ENCODE measurements at places on chromosomes 4 and X.

DNA sequence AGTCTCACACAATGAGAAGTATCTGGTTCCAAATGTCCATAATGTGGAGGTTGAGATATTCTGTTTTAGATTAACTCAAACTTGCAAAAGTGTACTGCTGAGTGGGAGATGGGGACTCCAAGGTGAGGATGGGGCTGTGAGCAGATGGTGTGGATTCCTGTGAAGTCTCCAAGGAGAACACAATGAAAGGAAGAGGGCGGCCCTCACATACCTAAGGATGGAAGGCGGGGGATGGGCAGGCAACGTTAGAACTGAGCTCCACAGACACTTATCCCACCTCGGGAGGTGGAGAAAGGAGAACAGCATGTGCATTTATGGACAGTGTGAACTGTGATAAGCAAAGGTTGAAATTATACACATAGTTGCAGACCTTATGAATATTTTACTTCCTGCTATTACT lies 9.9 kb upstream of the SPATA4 start:
- DNase-seq = no peak

DNA sequence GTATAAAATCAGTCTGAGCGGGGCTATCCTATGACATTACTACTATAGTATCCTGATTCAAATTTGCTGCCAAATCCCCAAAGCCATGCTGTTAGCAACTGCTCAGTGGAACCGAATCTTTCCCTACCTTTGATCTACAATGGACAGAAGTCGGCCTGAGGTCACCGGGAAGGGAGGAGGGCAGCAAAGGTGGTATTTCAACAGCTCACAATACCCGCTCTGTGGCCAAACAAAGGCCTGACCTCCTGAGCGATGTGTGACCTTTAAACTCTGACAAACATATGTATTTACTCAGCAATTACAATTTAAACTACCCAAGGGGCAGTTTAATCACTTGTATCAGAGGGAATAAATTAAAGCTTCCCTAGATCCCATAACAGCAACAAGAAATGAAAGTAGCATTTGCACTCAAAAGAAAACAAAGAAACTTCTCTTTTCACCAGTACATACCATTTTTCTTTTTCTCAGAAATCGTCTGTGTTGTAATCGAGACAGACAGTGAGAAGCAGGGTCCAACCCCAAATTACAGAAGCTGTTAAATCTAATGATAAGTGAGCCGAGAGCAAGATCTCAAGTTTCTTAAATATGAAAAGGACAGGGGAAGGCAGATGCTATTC lies 11.6 kb upstream of the TMEM128 start:
- DNase-seq = no peak

DNA sequence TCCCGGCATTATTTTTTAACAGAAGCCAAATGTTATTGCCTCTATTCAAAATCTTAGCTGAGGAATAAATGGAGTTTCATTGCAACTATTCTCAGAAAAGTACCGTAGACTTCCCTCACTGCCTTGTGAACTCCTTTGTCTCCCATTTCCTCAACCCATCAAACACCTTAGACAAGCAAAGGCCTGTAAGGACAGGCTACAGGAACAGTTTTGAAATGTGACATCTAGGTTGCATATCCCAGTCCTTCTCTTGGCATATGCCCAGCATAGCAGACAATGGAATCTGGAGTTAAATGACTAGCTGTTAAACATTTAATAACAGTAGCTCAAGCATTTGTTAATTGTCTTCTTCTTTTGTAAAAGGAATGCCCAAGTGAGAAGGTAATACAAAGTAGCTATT lies 1371.7 kb downstream of the STIM2 start:
- DNase-seq = no peak

- no peak for DNase-seq
Observed at GRCh38 chr4:3073158-3074077, 920 bp downstream of the HTT-AS start.

DNA sequence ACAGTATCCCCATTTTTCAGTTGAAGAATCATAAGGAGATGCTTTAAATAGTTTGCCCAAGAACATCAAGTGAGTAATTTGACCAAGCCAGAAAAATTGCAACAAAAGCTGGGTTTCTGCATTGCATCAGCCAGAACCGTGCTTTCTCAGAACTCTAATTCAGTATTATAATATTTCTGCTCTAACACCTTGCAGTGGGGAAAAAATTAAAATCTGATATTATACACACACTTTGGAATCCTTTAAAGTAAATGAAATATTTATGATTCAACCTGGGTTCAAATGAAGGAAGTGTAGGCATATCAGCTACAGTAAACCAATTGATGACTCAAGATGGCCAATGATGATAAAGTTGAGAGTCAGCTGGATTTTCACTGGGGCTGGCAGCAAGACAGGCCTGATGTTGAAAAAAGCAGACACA lies 387.6 kb upstream of the ZFP42 start:
- DNase-seq = no peak

DNA sequence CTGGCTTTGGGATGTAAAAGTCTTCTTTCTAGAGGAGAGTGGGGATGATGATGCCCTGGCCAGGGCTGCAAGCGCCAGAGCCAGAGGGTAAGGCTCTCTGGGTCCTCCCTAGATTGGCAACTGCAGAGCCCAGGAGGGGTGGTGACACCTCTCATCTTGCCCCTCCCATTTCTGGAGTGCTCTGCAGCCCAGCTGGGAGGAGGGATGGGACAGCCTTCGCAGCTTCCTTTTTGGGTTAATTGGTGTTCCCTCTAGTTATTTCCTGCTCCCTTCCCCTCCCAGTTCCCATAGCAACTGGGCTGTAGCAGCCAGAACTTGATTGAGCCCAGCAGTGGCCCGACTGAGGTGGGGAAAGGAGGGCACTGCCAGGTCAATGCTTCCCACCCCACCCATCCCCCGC lies 19.2 kb downstream of the NALF2 start:
- DNase-seq = no peak

- no peak for DNase-seq
Observed at GRCh38 chr4:113288696-113289095, 239.2 kb downstream of the ANK2 start.

- DNase-seq = no peak
Observed at GRCh38 chr4:68076194-68076593, 53.5 kb downstream of the TMPRSS11F start.

GRCh38 chrX:31845003-31845402 lies 773.2 kb upstream of the FTHL17 start:
- no peak for DNase-seq

- DNase-seq = no peak
Observed at GRCh38 chr4:60019180-60019579, 1180.9 kb upstream of the ADGRL3 start.

- DNase-seq = no peak
Observed at GRCh38 chr4:150321113-150321512, 242.9 kb downstream of the DCLK2 start.

GRCh38 chrX:51406688-51407519 lies 74.3 kb downstream of the NUDT10 start:
- no peak for DNase-seq

DNA sequence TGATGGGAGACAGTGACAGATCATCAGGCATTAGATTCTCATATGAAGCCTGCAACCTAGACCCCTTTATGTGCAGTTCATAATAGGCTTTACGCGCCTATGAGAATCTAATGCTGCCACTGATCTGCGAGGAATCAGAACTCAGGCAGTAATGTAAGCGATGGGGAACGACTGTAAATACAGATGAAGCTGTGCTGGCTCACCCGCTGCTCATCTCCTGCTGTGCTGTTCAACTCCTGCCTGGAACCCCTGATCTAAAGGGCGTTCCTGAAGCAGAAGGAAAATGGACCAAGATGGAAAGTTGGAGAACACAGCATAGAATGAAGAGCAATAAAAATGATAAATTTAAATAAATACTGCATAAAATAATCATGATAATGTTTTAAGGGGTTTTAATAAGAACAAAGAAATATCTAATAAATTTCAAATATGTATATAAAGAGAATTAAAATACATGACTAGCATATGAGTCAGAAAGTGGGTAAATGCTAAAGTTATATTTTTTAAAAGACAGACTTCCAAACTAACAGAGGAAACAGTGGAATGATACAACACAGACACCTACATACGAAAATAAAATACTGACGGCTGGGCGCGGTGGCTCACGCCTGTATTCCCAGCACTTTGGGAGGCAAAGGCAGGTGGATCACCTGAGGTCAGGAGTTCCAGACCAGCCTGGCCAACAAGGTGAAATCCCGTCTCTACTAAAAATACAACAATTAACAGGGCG lies 59.2 kb downstream of the RBM47 start:
- no peak for DNase-seq

DNA sequence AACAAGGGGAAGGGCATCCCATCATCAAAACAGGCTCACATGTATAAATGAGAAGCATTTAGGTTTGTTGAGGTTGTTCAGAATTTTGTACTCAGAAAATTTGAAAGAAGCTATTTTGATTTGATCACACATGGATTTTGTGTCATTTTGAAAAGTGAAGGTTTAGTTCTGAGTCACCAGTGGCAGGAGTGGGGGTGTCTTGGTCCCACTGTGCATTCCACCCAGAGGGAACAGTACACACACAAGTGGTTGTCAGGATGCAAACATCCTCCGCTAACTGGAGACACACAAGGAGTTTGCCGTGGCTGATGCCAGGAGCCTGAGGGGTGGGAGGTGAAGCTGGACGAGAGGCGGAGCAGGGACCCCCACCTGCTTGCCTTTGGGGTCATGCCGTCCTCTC lies 198.2 kb upstream of the PSAPL1 start:
- no peak for DNase-seq

- DNase-seq = no peak
Observed at GRCh38 chr4:18684932-18685331, 663.4 kb upstream of the LCORL start.

- no peak for DNase-seq
Observed at GRCh38 chr4:88191404-88191803, 33.0 kb upstream of the ABCG2 start.

DNA sequence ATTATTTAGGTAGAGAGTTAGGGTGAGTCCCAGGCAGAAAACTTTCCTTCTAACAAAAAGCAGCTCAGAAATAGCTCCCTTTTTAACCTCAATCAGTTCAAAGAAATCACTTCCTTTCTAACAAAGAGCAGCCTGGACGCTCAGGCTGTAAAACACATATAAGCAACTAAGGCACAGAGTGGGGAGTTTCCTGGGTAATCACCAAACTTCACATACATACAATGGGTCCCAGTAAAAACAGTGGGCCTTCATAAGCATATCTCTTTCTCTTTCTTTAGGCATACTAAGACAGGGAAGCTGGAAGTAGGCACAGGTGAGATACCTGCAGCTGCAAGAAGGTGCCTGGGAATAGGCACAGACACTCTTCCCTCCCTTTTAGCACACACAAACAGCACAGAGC lies 4.9 kb upstream of the NAF1 start:
- no peak for DNase-seq

DNA sequence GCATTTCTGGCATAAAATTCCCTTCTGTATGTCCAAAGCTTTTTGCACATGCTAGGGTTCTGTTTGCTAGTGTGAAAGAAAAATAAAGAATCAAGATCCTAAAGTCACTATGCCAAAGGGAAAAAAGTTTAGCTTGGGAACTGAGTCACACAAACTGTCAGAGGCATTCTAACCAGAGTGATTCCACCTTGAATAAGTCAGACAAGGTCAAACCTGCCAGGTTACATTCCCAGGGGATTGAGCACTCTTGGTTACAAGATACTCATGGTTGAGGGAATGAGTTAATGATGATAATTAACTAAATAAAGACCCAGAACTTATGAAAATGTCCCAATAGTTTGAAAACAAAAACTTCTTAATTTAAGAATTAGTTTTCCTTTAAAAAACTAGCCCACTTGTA lies 13.7 kb upstream of the UGT2B17 start:
- DNase-seq = no peak

DNA sequence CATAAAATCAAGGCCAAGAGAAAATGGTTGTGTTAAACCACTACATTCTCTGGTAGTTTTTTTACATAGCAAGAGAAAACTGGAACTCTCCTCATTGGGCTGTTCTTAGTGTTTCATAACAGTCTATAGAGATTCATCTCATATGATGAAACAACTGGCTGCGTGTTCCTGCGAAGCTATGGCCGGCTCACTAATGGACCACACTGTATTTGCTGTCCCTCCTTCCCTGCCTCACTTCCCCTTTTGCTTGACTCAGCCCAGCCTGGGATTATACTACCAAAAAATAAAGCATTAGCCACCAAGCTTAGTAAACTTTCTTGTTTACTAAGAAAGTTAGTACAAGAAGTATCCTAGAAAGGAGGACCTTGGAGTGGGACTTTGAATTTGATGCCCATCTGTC lies 31.6 kb upstream of the LSM6 start:
- DNase-seq = no peak

GRCh38 chr4:163941221-163941905 lies 446.9 kb downstream of the TMA16 start:
- DNase-seq = no peak

DNA sequence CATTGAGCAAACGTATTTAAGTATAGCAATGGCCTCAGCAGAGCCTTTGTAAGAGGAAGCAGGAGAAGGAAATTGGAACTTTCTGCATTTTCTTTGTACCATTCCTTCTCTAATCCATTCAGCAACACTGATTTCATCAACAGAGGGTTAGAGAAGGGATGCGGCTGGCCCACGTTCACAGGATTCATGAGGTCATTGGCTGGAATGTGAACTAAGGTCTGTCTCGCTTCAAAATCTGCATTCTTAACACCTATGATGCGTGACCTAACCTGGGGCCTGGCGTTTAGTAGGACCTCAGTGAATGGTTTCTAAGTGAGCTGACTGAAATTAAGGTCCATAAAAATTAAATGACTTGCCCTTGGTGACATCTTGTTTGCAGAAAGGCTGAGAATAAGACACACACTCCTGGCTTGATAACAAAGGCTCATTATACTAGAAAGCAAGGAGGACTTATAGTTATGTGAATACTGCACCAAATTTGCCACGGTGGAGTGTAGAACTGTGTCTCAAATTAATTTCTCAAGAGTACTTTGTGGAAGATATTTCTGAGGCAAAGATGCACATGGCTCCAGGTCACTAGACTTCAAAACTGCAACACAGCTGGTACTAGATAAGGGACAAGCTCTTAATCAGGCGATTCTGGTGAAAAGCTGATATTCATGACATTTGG lies 25.4 kb downstream of the FGFBP1 start:
- no peak for DNase-seq

GRCh38 chr4:184807797-184808712 lies 17.7 kb downstream of the ACSL1 start:
- DNase-seq = no peak

GRCh38 chrX:12614266-12614665 lies 176.9 kb upstream of the PRPS2 start:
- no peak for DNase-seq

DNA sequence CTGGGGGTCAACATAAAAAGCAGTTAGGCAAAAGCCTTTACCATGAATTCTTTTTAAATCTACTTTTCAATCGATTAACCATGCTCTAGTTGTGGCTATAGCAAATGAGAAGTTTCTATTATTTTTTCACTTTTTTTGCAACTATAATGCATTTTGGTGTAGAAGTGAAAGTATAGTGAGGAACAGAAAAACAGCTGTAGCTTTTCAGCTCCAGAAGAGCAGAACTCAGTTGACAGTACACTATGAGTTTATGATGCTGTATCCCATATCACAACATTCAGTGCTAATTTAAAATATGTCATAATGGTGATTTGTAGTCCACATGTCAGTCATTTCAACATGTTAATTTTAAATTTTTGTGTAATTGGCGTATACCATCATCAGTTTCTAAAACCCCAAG lies 8.7 kb upstream of the MUC7 start:
- no peak for DNase-seq
